A549 treated with DMSO at 1 μM for 4 hours (cell line): ENCODE measurements at places on chromosomes 5 and 9. TPM values are rescaled to one million over a fixed set of nuclear protein-coding genes. Genes with fewer than 3 reads are reported as not detected.

Gene C1QTNF2
- total RNA-seq = 0.07 to 0.19 TPM (median 0.11 TPM) in 3 of 5 replicates, not detected in the others

Gene KIF12
- total RNA-seq = 1.4 to 2.8 TPM (median 2.0 TPM) in 5 replicates

Gene PRELID1
- total RNA-seq = 286 to 389 TPM (median 365 TPM) in 5 replicates

Gene EGFLAM
- total RNA-seq = 0.06 to 0.18 TPM (median 0.08 TPM) in 3 of 5 replicates, not detected in the others

Gene DDX4
- total RNA-seq = not detected in 5 replicates

Gene CDH12
- total RNA-seq = 0.08 TPM in 1 of 5 replicates, not detected in the others

Gene TPPP
- 5.1 to 6.4 TPM (median 5.5 TPM) in 5 replicates for total RNA-seq

Gene NSD1
- 16.1 to 27.6 TPM (median 23.7 TPM) in 5 replicates for total RNA-seq

Gene FRMD3
- 1.5 to 2.7 TPM (median 2.1 TPM) in 5 replicates for total RNA-seq

Gene SPATA6L
- total RNA-seq = 1.5 to 2.5 TPM (median 2.1 TPM) in 5 replicates

Gene NUTM2G
- total RNA-seq = 0.03 TPM in 1 of 5 replicates, not detected in the others

Gene OBP2B
- not detected in 5 replicates for total RNA-seq

Gene RIMOC1
- 10.7 to 14.8 TPM (median 12.5 TPM) in 5 replicates for total RNA-seq

Gene PTGES
- 91.3 to 105 TPM (median 100 TPM) in 5 replicates for total RNA-seq
